ENCODE measurements at places on chromosomes 1 and 21. TPM values are rescaled to one million over a fixed set of nuclear protein-coding genes. Genes with fewer than 3 reads are reported as not detected.

The KDF1 gene
- 0.20 TPM for polyA plus RNA-seq

The SYPL2 gene
- polyA plus RNA-seq = 16.4 TPM

- no peak for DNase-seq
Measured at GRCh38 chr1:111540928-111541327, 37.5 kb upstream of the ADORA3 start.

DNA sequence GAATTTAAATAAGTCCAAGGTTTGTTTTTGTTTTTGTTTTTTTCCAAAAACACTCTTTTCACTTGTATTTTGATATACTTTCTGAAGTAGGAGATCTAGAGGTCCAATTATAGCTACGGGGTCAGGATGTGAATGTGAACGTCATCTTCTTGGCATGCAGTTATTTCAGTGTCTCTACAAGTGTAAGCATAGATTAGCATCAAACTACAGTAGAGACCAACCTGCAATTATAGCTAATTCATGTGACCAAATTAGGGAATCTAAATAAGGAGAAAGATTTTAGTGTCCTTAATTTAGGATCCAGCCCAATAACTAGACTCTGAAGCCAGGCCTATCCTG is 107.3 kb upstream of the PALMD start:
- DNase-seq = no peak

- DNase-seq = no peak
Measured at GRCh38 chr21:44347911-44348451, 5.4 kb upstream of the TRPM2 start.

The CA14 gene
- 6.1 TPM for polyA plus RNA-seq

- no peak for DNase-seq
Measured at GRCh38 chr21:25647647-25648046, 8.6 kb downstream of the JAM2 start.

DNA sequence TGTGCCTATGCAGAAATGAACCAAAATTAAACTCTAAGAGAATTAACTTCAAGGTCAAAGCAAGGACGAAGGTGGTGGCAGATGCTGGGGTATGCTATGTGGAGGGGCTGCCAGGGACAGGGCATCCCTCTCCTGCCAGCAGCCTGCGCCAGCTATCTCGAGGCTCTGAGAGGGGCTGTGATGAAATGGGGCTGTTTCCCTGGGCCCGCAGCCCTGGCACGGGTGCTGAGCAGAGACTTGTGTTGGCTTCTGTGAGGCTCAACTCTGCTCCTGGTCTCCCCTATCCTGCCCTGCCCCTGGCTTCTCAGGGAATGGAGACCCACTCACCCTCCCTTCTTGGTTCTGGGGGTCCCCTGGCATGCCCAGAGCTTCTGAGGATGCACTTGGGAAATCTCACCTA is 41.9 kb upstream of the TIAM1 start:
- no peak for DNase-seq

The CELA3B gene
- polyA plus RNA-seq = not detected

- DNase-seq = no peak
Measured at GRCh38 chr1:50416553-50417453, 6.4 kb downstream of the DMRTA2 start.

The FNBP1L gene
- polyA plus RNA-seq = 132 TPM

- DNase-seq = no peak
Measured at GRCh38 chr1:3714814-3715213, 37.4 kb upstream of the CCDC27 start.

DNA sequence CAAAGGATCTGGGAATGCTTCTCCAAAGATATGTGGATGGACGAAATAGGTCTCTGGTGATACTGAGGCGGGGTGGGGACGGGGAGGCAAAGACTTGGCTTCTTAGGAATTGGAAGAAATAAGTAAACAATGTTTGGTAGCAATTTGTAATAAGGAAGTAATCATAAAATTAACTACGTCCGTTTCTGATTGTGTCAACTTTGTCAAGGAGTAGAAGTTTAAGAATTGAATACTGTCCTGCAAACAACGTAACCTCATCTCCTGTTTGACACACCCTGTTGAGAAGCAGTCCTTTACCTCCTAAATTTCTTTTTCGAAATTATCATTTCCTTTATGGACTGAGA is 471 bp downstream of the POLR3C start:
- no peak for DNase-seq

The GRIK3 gene
- polyA plus RNA-seq = 3.0 TPM

The WNT3A gene
- polyA plus RNA-seq = 0.12 TPM

- no peak for DNase-seq
Measured at GRCh38 chr1:235851939-235852338, 14.8 kb downstream of the LYST start.

DNA sequence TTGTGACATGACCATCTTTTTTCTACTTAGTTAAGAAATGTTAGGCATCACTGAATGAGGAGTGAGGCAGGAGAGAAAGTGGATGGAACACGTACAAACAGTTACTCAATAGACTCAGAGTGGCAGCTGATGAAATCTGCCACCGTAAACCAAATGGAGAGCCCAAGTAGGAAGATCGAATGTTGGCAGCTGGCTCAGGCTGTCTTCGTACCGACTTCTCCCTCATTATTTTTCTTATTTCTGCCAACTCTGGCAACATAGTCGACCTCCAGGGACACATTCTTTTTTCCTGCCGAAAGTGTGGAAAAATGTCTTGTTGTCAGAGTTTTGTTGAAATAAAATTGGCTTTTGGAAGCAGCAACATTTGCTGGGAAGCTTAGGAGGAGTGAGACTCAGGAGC is 143.3 kb downstream of the GREM2 start:
- no peak for DNase-seq

DNA sequence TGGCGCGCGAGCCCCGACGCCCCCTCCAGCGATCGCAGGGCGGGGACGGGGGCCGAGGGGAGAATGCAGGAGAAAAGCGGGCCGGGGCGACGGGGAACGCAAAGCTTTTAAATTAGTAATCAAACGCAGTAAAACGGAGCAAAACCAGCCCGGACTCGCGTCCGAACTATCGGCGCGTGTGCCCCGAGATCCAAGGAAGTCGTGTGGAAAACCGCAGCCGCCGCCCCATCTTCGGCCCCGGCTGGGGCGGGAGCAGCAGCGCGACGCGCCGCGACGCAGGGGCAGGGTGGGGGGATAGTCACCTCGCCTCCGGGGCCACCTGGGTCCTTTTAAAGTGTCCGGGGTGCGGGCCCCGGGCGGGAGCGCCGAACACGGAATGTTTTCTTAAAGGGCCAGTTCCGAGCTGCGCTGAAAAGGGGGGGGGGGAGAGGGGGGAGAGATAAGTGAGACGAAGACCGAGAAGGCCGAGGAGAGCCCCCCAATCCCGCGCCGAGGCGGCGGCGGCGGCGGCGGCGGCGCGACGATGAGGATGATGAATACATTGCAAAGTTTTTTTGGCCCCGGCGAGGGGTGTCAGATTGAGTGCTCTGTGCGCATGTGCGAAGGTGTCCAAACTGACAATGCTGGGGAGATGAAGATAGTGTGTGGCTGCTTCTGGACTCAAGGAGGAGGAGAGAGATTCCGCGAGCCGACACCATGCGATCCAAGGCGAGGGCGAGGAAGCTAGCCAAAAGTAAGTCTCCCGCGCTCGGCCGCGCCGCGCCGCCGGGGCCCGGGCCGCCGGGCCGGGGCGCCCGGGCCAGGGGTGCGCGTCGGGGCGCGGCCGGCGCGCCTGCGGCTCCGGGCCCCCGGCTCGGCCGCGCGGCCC is at the start of gene PRDM16:
TSS of gene PRDM16 (plus strand) at position 640 of the 868 bp plus-strand sequence. CDS start at position 697, 57 bp downstream.
- no peak for DNase-seq

The UMODL1 gene
- polyA plus RNA-seq = 0.06 TPM

DNA sequence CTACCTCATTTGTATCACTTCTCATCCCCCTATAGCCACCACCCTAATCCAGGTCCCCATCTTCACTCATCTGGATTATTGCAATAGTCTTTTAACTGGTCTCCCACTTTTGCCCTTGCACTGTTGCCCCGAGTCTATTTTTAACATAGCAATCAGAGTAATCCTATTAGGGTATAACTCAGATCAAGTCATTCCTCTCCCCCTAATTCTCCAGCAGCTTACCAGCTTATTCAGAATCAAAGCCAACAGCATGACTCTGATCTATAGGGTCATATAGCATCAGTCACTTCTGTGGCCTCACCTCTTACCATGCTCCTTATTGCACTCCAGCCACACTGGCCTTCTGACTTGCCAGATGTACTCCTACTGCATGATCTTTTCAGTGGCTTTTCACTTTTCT is 140.7 kb downstream of the PAPPA2 start:
- DNase-seq = no peak

- no peak for DNase-seq
Measured at GRCh38 chr1:190904091-190904695, 426.5 kb upstream of the BRINP3 start.

GRCh38 chr1:24319312-24319863 is at the start of gene GRHL3:
Gene GRHL3, plus strand, starts transcription at chr1:24319357. Its CDS starts 195 bp downstream, at chr1:24319552.
- DNase-seq = no peak

- no peak for DNase-seq
Measured at GRCh38 chr1:29628190-29628589, 391.9 kb downstream of the PTPRU start.

GRCh38 chr1:185676969-185677368 is 57.2 kb upstream of the HMCN1 start:
- DNase-seq = no peak

DNA sequence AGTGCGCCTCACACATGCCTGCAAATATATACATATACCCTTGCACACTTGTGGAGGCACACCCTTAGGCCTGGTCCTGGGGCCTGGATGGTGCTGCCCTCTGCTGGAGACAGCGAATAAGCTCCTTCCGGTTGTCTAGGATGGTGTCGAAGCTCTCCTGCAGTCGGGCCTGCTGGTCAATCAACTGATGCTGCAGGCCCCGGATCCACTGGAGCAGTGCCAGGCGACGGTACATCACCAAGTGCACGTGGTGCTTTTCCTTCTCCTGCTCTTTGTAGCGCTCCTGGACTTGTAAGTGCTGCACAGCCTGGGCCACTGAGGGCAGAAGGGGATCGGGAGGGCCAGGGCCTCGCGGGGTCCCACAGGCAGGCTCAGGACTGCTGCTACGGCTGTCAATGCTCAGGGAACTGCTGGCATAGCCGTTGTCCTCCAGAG is 3.1 kb downstream of the C1orf216 start:
- no peak for DNase-seq

The CD160 gene
- 2.9 TPM for polyA plus RNA-seq

The EIF2D gene
- polyA plus RNA-seq = 81.7 TPM

DNA sequence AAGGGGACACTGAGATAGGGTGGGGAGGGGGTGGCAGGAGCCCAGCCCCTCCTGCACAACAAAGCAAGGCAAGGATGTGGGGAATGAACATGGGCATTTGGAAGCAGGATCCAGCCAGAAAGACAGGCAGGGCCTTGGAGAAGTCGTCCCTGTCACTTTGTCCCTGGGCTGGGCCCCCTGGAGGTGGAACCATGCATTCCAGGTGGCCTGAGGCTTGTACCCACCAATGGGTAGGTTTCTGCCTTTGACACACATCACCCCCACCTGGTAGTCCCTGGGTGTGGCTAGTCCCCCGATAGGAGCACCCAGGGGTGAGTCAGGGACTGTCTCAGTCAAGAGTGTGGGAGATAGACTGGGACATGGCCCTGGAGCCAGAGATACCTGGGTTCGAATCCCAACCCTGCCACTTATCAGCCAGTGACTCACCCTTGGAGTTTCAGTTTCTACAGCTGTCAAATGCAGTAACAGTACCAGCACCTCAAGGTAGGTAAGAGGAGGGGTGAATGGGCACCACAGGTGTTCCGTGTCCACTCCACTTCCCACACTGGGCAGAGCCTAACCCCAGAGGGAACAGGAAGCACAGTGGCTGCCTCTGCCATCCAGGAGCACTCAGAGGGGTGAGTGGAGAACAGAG is 10.0 kb downstream of the PLA2G2D start:
- DNase-seq = no peak

The FCAMR gene
- 0.15 TPM for polyA plus RNA-seq

The VSIG8 gene
- 0.11 TPM for polyA plus RNA-seq

The AMY1C gene
- not detected for polyA plus RNA-seq

DNA sequence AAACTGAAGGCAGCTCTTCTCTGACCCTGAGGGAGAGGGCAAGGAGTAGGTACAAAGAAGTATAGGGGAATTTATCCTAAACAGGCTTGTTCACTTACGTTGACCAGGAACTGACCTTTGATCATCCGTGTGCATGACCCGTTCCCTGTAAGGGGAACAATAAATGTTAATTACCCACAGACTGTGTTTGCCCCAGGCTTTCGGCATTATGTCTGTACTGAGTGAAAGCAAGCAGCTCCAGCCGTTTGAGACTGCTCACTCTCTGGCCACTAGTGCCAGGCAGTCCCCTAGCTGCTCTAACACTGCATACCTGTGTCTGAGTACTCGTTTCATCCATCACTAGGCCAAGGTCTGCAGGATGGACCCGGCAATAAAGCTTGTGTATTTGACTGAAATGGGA is 1365.3 kb downstream of the NCAM2 start:
- DNase-seq = no peak

GRCh38 chr1:101089613-101090338 is 64.2 kb upstream of the DPH5 start:
- DNase-seq = no peak

The A3GALT2 gene
- not detected for polyA plus RNA-seq

- DNase-seq = no peak
Measured at GRCh38 chr1:186873687-186874086, 44.9 kb downstream of the PLA2G4A start.

DNA sequence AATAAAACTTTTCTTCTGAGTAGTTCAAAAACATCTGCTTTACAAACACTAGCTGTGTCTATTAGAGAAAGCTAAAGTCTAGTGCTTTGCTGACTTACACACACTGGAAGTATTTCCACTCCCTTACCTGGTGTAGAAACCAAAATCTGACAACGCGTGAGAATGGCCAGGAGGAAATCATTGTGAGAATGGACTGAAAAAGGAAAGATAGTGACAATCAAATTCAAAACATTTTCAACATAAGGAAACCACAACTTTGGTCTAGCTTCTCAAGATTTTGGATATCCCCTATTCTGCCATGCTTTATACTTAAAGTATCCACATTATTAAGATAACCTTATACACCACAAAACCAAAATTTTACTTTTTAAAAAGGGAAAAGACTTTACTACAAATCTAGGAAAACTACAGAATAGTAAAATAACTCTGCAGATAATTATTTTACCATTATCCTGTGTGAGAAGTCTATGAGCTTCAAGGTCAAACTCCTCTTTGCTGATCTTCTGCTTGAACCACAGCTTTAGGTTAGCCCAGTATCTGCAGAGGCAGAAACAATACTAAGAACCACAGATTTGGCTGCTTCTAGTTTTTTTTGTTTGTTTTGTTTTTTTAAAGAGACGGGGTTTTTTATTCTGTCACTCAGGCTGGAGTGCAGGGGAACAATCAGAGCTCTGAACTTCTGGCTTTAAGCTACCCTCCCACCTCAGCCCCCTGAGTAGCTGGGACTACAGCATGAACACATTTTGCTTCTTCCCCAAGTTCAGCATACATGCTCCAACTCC is 6.6 kb downstream of the TADA1 start:
- no peak for DNase-seq

GRCh38 chr1:200314085-200314750 is 95.6 kb downstream of the ZNF281 start:
- no peak for DNase-seq
